ENCODE measurements at places on chromosomes 5 and 9. TPM values are rescaled to one million over a fixed set of nuclear protein-coding genes. Genes with fewer than 3 reads are reported as not detected.

- no peak for DNase-seq
Measured at GRCh38 chr5:73644385-73644963, 18.5 kb downstream of the ARHGEF28 start.

GRCh38 chr5:181190711-181191525, 14.1 kb downstream of the TRIM7 start:
- DNase-seq = no peak

ANKRD55 gene
- not detected for total RNA-seq

DNA sequence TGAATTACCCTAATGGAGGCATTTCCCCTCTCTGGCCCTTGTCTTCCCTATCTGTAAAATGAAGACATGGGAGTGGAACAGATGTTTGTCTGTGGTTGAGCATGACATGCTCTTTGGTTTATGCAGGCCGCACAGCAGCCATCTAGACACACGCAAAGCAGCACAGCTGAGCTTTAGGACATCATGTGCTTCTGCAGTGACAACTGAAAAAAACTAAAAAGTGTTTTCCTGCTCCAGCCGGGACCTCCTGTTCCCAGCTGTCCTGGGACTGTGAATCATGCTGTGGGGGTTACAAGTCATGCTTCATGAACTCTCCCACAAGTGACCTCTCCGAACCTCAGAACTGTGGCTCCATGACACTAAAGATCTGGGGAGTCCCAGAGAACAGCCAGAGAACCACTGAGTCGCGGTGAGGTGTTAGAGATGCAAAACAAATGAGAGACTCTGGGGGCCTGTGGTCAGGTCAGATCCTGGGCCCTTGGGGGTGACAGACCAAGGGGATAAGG, 1.7 kb downstream of the SMIM3 start:
- no peak for DNase-seq

DNA sequence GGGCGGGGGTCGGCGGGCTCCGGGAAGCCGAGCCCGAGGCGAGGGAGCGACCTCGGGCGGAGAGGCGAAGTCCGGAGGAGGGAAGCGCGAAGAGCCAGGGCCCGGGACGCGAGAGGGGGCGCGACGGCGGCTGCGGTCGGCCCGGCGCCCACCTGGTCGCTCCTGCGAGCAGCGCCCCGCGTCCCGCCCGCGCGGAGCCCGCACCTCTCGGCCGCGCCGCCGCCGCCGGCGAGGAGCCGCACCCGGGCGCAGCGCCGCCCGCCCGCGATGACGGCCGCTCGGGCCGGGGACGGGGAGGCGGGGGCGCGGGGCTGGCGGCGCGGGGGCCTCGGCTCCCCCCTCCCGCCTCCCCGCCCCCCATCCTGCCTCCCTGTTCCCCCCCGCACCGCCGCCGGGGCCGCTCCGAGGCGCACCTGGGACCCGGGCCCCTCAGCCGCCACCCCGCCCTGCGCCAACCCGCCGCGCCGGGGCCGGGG, 2.6 kb downstream of the NR5A1 start:
- no peak for DNase-seq

GRCh38 chr9:91063471-91063870, 261.9 kb downstream of the SYK start:
- DNase-seq = no peak

DNA sequence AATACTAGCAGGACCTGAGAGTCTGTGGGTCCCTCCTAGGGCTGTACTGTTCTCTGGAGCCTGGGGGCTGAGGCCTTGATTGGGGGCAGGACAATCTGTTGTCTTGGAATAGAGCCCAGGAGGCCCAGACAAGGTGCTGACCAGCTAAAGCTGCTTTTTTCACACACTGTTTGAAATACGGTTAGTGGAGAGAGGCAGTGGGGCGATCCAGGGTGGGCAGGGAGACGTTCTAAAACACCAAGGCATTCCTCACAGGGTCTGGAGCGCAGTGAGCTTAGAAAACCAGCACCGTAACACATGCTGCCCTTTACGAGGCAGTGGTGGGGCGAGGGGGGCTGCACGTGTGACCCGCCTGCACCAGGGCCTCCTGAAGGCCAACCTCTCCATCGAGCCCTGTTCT, 55.1 kb downstream of the EHMT1 start:
- DNase-seq = no peak
